ENCODE measurements at places on chromosomes 16 and 17. TPM values are rescaled to one million over a fixed set of nuclear protein-coding genes. Genes with fewer than 3 reads are reported as not detected.

MARVELD3 gene
- total RNA-seq, result not detected

YPEL2 gene
- 2.8 TPM for total RNA-seq

CHST5 gene
- total RNA-seq, result not detected

CTRL gene
- 0.26 TPM for total RNA-seq

G6PC1 gene
- total RNA-seq, result not detected

MEOX1 gene
- not detected for total RNA-seq

CACNA1H gene
- total RNA-seq, result 9.6 TPM

PRRT2 gene
- 26.6 TPM for total RNA-seq

CDK5RAP3 gene
- total RNA-seq, result 32.2 TPM

CCDC92B gene
- not detected for total RNA-seq

ELMO3 gene
- total RNA-seq, result 2.3 TPM

HBM gene
- not detected for total RNA-seq

GLIS2 gene
- 5.7 TPM for total RNA-seq

ENPP7 gene
- total RNA-seq, result not detected

Measured in epithelial cell of alveolus of lung (primary cell).